ENCODE measurements at places on chromosomes 12 and 14. TPM values are rescaled to one million over a fixed set of nuclear protein-coding genes. Genes with fewer than 3 reads are reported as not detected.

GRCh38 chr14:68762953-68763764 is 29.7 kb downstream of the ZFP36L1 start:
- peaks cover 27% of the 10 kb centered on the region for H3K4me1 ChIP-seq
- H3K27me3 ChIP-seq = peaks cover 9% of the 10 kb centered on the region
- no peaks in the 10 kb centered on the region for H3K36me3 ChIP-seq
- DNase-seq = no peak
- H3K27ac ChIP-seq = no peak overlapping the region
- no peak overlapping the region for H3K4me3 ChIP-seq

- peaks cover under 1% of the 10 kb centered on the region for H3K4me1 ChIP-seq
- H3K4me3 ChIP-seq = no peak overlapping the region
- no peaks in the 10 kb centered on the region for H3K36me3 ChIP-seq
- H3K27me3 ChIP-seq = peaks cover 2% of the 10 kb centered on the region
Observed at GRCh38 chr14:98958632-98959031, 313.4 kb downstream of the BCL11B start.

- no peak overlapping the region for H3K27ac ChIP-seq
- H3K4me3 ChIP-seq = no peak overlapping the region
- H3K4me1 ChIP-seq = no peaks in the 10 kb centered on the region
- H3K27me3 ChIP-seq = no peaks in the 10 kb centered on the region
- DNase-seq = no peak
Observed at GRCh38 chr14:46581036-46581671, 70.4 kb downstream of the RPL10L start.

The SAV1 gene
- total RNA-seq = 12.3 TPM

The RNF212B gene
- not detected for total RNA-seq

The ACOT4 gene
- total RNA-seq = 1.1 TPM

DNA sequence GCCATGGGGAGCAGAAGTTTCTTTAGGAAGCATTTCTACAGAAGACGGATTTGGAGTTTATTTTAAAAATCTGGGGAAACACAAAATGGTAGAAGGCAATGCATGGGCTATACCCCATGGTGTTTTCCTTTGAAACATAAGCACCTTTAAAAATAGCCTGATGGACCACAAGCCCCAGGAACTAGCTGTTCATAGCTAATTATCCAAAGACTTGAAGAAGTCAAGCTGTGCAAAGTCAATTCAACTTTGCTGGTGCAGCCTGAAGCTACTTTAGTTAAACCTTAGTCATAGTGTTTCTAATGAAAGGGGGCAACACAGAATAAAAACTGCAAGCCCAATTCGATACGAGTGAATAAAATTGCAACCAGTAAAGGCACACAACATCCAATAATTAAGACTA is 732.5 kb downstream of the GALC start:
- H3K4me3 ChIP-seq = no peak overlapping the region
- H3K36me3 ChIP-seq = no peaks in the 10 kb centered on the region
- H3K27me3 ChIP-seq = no peaks in the 10 kb centered on the region
- H3K27ac ChIP-seq = no peak overlapping the region

DNA sequence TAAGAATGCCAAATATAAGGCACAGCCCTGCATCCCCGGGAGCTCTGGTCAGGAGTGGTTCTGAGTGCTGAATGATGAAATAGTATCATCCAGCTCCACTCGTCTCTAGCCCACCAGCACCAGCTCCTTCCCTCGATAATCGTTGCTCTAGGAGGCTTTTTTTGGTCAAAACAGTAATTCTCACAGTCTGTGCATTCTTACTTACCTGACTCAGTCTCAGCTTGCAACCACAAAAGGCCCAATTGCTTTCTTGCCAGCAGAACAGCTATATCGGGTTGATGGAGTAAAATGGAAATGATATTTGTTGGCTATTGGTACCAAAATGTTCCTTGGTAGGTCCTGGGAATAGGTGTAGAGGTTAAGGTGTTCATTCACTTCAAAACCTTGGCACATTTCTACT is 94.8 kb downstream of the BMP4 start:
- no peak overlapping the region for H3K27ac ChIP-seq
- no peaks in the 10 kb centered on the region for H3K4me1 ChIP-seq
- H3K4me3 ChIP-seq = no peak overlapping the region
- no peak for DNase-seq

The TEX52 gene
- 0.17 TPM for total RNA-seq

DNA sequence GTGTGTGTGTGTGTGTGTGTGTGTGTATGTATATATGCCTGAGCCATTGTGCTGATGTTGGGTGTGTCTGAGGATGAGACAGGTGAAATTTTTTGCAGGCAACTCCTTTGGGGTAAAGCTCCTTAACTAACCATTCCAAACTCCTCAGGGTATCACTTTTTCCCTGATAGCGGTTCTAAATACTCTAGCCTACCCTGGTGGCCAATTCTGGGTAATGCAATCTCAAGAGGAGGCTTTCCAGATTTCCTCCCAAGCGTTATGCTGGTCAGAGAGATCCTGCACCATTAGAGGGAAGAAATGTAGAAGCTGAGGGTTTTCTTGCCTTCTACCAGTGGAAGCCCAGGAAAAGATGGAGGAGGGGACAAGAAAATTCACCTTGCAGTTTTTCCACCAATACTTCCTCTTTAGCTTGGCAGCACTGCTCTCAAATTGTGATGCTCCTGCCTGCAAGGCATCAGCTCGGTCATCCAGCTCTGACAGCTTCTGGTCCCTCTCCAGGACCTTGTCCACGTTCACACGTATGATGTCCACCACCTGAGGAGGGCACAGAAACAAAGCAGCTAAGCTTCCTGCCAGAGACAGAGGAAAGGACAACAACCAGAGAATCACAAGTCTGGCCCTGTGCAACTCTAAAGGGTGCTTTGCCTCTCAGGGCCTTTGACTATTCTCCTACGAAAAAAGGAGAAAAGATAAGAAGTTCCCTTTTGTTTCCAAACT is 4.9 kb downstream of the VAMP1 start:
- no peaks in the 10 kb centered on the region for H3K27me3 ChIP-seq
- peaks cover 81% of the 10 kb centered on the region for H3K36me3 ChIP-seq
- DNase-seq = no peak
- peaks cover 88% of the 10 kb centered on the region for H3K4me1 ChIP-seq
- H3K4me3 ChIP-seq = peak overlapping the region; percentile 38

DNA sequence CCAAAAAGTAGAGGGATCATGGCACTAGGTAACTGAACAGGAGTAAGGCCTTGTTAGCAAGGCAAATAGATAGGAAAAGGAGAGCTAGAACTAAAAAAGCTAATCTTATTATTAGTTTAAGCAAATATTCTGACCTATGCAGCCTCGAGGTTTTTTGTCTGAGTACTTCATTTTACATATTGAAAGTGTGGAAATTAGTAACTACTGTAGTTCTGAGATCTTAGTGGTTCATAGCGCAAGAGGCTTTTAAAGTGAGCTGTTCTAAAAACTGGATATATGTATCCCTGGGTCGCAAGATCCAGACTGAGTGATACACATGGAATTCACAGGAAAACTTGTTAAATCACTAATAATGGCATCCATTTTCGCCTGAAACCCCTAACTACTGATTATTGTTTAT is 411.0 kb upstream of the SOX5 start:
- H3K27ac ChIP-seq = no peak overlapping the region
- no peaks in the 10 kb centered on the region for H3K4me1 ChIP-seq
- no peaks in the 10 kb centered on the region for H3K27me3 ChIP-seq
- H3K36me3 ChIP-seq = no peaks in the 10 kb centered on the region
- no peak for DNase-seq

The A2ML1 gene
- not detected for total RNA-seq

The ACOT6 gene
- total RNA-seq = not detected

DNA sequence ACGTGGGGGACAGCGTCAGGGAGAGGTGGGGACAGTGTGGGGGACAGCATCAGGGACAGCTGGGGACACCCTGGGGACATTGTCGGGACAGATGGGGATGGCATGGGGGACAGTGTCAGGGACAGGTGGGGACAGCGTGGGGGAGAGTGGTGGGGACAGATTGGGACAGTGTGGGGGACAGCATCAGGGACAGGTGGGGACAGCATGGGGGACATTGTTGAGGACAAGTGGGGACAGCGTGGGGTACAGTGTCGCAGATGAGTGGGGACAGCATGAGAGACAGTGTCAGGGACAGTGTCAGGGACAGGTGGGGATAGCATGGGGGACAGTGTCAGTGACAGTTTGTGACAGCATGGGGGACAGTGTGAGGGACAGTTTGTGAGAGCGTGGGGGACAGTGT is 240.9 kb downstream of the TMEM121 start:
- H3K27ac ChIP-seq = no peak overlapping the region
- H3K36me3 ChIP-seq = no peaks in the 10 kb centered on the region
- H3K4me3 ChIP-seq = no peak overlapping the region
- no peaks in the 10 kb centered on the region for H3K4me1 ChIP-seq

The NAV3 gene
- not detected for total RNA-seq

The LRRK2 gene
- total RNA-seq = not detected

DNA sequence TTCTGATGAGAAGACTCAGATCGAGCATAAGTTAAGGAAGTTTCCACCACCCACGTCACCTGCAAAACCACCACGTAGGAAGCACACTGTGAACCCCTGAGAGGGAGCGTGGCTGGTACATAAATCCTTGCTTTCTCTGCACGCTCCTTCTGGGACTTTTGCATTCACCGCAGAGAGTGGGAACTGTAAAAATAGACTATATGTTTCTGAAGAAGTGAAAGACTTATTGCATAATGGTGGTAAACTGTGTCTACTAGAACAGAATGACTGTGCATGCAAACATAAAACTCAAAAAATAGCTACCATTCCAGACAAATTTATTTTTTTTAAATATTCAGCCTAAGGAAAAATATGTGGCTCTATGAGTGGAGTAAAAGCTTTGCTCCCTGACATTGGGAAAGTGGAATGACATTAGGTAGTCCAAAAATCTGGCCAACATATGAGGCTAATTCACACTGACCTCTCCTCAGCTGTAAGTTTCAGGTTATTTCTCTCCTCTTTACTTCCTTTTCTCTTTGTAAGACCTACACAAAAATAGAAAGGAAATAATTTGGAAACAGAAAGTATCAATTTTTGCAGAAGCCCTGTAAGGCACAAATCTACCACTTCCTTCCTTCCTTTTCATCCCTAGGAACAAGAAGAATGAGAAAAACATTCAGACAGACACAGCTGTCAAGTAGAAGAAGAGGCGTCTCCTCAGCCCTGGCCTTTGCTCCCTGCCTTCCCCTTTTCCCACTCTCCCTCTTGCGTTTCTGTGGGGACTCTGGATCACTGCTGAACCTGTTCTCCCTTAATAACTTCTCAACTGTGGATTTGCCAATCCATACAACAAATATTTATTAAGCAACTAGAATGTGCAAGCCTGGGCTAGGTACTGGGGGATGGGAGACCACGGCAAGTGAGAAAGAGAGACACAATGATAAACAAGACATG is 264.3 kb upstream of the FOXN3 start:
- H3K4me3 ChIP-seq = peak overlapping the region; percentile 66
- peaks cover 45% of the 10 kb centered on the region for H3K4me1 ChIP-seq
- peak overlapping the region; percentile 89 for H3K27ac ChIP-seq
- no peaks in the 10 kb centered on the region for H3K27me3 ChIP-seq

GRCh38 chr12:58657190-58657589 is 263.1 kb downstream of the LRIG3 start:
- no peak for DNase-seq
- H3K27me3 ChIP-seq = no peaks in the 10 kb centered on the region
- H3K27ac ChIP-seq = no peak overlapping the region
- no peaks in the 10 kb centered on the region for H3K4me1 ChIP-seq
- no peaks in the 10 kb centered on the region for H3K36me3 ChIP-seq
- no peak overlapping the region for H3K4me3 ChIP-seq

DNA sequence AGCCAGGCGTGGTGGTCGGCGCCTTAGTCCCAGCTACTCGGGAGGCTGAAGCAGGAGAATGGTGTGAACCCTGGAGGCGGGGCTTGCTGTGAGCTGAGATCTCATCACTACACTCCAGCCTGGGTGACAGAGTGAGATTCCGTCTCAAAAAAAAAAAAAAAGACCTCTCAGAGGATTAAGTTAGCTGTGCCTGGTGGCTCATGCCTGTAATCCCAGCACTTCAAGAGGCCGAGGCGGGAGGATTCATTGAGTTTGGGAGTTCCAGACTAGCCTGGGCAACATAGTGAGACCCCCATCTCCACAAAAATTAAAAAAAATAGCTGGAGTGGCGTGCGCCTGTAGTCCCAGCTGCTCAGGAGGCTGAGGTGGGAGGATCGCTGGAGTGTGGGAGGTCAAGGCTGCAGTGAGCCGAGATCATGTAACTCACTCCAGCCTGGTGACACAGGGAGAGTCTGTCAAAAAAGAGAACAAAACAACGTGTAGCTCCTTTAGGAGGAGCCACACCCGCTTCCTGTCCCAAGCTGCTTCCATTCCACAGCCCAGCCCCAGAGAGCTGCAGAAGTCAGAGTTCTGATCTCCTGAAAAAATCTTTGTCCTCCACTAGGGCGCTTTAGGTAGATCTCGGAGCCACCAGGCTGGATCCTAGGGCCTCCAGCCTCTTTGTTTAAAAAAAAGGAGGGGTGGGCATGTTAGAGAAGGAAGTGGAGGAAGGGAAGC is 11.5 kb upstream of the ULK1 start:
- H3K4me1 ChIP-seq = no peaks in the 10 kb centered on the region
- no peak overlapping the region for H3K27ac ChIP-seq
- DNase-seq = no peak
- H3K36me3 ChIP-seq = peaks cover 2% of the 10 kb centered on the region

DNA sequence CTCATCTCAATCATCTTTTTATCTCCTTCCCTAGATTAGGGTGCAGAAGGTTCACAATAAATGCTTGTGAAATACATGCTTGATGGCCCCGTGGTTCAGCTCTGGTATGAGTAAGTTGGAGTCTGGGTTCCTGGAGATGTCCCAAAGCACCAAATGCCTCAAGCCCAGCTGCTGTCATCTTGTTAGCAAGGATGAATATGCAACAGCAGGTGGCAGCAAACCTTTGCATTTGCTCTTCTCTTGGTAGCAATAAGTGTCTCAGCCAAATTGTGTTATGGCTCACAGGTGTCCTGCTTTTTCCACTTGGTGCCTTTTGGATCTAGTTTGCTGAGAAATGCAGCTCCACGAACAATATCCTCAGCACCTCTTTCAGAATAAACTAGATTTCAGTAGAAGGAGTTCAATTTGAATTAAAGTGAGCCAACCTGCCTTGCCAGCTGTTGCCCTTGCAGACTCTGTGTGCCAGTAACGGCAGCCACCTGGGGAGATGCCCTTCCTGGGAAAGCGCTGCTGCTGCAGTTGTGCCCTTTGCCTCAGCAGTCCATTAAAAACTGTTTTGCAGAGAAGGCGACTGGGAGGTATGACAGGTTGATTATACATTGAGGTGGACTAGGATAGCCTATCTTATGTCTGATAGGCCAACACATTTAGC is 417.3 kb downstream of the SNAPC1 start:
- H3K4me3 ChIP-seq = no peak overlapping the region
- peak; percentile 2 for DNase-seq
- no peaks in the 10 kb centered on the region for H3K36me3 ChIP-seq
- H3K27ac ChIP-seq = no peak overlapping the region
- H3K27me3 ChIP-seq = peaks cover 4% of the 10 kb centered on the region

The PRH2 gene
- total RNA-seq = not detected
